ENCODE measurements at places on chromosomes 4 and X.

DNA sequence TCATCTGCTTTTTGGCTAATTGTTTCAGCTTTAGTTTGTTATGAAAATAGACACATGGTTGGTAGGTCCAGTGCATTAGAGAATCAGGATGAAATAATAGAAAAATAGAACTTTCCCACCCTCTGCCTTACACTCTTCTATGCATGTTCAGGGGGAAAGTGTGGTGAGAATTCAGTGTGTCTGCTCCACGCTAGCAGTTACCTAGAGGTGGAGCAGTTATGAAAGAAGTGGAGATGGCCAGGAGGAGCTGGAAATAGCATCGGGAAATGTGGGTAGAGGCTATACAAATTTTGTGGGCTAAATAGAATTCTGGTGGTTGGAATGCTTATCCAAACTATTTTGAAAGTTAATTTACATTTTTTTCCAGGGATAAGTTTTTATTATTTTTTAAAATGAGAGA lies 91.4 kb upstream of the MAD2L1 start:
- no peak for DNase-seq

DNA sequence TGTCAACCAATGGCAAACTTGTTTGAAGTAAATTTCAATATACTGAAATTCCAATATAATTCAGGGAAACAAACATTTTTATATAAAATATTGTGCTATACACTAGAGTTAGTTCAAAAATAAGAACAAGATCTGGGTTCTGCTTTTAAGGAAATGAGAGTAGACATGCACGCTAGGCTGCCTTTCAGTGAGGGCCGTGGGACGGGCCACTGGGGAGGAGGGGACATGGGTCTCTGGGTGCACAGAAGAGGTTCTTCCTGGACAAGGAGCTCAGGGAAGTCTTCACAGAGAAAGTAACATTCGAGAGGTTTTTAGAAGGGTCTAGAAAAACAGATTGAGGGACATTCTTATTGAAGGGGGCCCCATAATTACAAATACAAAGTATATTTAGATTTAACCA lies 64.4 kb downstream of the SHROOM3 start:
- no peak for DNase-seq

GRCh38 chr4:26074712-26075430 lies 160.9 kb downstream of the SMIM20 start:
- DNase-seq: no peak

- DNase-seq: no peak
These were observed 253.9 kb upstream of the NOCT start for GRCh38 chr4:138761638-138762220.

DNA sequence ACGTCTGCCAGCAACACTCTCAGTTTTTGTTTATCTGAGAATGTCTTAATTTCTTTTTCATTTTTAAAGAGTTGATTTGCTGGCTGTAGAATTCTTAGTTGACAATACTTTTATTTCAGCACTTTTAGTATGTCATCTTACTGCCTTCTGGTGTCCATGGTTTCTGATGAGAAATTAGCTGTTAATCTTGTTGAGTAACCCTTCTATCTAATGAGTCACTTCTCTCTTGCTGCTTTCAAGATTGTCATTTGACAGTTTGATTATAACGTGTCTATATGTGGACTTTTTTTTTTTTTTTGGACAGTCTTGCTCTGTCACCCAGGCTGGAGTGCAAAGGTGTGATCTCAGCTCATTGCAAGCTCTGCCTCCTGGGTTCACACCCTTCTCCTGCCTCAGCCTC lies 24.0 kb upstream of the TMEM255A start:
- no peak for DNase-seq

DNA sequence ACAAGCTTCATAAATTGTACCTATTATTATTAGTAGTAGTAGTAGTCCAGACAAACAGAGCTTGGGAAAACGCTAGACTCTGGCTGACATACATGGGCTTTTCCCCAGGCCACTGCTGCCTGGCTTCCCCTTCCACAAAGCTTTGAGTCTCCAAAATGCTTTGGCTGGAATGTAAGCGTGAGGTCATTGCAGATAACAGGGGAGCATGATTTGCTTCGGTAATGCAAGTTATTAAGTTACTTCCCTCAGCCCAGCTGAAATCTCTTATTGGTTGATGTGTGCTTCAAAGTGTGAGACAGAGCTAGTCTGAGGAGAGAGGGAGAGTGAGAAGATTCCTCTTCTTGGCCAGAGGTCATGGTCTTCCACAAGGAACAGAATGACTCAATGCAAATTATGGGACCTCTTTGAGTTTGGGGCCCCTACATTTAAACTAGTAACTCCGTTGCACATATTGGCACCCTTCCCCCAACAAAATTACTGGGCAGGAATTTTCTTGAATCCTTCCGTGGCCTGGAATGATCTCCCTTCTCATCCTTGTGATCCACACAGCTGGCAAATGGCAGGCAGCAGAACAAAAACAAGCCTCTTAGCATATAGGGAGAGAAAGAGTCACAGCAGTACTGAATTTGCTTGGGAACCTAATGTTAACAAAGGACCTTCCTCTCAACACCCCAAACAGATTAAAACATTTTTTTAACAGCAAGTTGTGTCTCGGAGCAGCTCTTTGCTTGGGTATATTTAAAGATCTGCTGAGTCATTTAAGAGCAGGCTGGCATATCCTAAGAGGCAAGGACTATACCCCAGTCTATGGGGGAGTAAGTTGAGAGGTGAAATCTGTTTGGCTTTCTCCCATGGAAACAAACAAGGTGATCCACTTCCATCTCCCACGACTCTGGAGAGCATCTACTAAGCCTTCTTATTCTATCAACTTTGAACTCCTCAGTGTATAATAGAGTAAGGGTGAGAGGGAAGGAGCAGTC lies 19.9 kb downstream of the AR start:
- no peak for DNase-seq

DNA sequence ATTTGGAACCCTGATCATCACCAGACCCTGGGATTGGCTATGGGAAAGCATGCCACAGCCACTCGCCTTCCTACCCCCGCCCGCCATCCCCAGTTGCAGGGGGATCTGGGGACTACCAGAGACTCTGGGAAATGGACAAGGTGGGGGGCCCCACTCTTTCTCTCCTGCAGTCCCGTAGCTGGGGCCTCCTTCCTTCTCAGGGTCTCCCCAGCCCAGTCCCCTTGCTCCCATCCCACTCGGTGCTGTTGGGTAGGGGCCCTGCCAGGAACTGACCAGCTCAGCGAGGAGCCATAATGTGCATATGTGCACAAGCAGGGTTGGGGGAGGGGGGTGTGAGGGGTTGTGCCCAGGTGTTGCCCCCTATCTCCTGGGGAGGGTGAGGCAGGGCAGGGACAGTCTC lies 3.4 kb upstream of the USP11 start:
- no peak for DNase-seq

DNA sequence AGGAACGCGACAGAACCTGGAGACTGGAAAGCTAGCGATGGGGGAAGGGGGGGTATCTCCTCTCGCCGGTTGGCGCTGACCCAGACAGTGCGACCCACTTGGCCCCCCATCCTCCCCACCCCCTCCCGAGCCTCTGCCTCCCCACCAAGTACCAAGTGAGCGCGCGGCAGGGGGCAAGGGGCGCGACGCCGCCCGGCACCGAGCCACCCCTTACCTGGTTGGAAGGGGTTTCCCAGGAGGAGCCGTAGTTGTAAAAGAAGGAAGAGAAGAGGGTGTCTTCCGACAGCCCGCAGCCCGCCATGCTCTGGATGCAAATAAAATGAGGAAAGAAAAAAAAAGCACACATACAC lies 112.2 kb downstream of the DHX15 start:
- DNase-seq: no peak

GRCh38 chr4:78092850-78093249 lies 35.7 kb downstream of the FRAS1 start:
- no peak for DNase-seq

Measured in NCI-H1092 (cell line).